Activated CD4-positive, alpha-beta T cell treated with anti-CD3 and anti-CD28 coated beads, Interleukin-2, amount 50 U/mL, for 24 hours (primary cell): ENCODE measurements at places on chromosomes 11 and 22.
A peak's percentile ranks its signal among the peaks of the same experiment; 100 is the strongest.

- DNase-seq, result no peak
Measured at GRCh38 chr11:1099519-1100355, 25.1 kb downstream of the MUC2 start.

- no peak for DNase-seq
Measured at GRCh38 chr11:3200388-3201111, 18.1 kb downstream of the MRGPRG start.

GRCh38 chr11:68432874-68433273 lies 27.7 kb upstream of the PPP6R3 start:
- no peak for DNase-seq

GRCh38 chr11:21810650-21811049 lies 382.2 kb upstream of the ANO5 start:
- DNase-seq, result no peak

DNA sequence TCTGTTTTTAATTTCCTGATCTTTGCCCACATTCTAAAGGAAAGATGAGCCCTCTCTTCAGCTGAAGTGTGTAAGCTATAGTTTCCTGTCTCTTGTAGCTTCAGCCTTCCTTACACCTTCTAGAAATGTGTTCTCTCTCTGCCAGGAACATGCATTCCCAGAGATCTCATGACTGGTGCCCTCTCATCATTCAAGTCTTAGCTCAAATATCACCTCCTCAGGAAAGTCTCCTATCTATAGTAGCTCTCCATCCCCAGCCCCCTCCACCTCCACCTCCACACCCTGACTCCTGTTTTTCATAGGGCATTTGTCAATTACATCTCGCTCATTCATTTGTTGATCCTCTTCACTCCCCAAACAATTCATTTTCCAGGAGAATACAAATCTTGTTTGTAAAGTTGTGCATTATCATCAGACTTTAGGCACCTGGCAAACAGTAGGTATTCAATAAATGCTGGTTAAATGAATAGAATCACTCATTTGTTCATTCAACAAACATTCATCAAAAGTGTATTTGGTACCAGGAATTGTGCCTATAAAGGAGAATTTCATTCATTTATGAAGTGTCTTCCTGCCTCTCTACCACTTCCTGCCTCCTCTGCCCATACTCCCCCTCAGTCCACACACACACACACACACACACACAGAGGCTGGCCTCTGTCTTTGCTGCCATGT lies 160.3 kb downstream of the BBOX1 start:
- DNase-seq, result no peak

DNA sequence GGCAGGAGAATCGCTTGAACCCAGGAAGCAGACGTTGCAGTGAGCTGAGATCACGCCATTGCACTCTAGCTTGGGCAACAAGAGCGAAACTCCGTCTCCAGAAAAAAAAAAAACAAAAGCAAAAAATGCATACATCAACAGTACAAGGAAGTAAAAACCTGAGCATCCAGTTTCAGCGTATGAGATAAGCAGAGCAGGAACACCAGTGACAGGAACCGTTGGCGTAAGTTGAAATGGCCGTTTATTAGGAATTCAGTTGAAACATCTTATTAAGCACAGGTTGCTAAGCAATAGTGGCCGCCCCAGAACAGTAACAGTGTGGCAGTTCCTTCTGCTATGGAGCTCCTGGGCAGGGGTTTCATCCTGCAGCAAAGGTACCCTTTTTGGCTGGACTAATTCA lies 4.0 kb upstream of the L3MBTL2 start:
- DNase-seq, result no peak

- peak; percentile 39 for DNase-seq
Measured at GRCh38 chr22:46777609-46777970, 15.1 kb downstream of the TBC1D22A start.

GRCh38 chr11:111438168-111438567 lies 59.1 kb upstream of the POU2AF1 start:
- no peak for DNase-seq

- DNase-seq, result no peak
Measured at GRCh38 chr11:2321311-2321683, 19.5 kb downstream of the TSPAN32 start.

GRCh38 chr11:82989628-82990404 lies 81.9 kb downstream of the RAB30 start:
- no peak for DNase-seq

DNA sequence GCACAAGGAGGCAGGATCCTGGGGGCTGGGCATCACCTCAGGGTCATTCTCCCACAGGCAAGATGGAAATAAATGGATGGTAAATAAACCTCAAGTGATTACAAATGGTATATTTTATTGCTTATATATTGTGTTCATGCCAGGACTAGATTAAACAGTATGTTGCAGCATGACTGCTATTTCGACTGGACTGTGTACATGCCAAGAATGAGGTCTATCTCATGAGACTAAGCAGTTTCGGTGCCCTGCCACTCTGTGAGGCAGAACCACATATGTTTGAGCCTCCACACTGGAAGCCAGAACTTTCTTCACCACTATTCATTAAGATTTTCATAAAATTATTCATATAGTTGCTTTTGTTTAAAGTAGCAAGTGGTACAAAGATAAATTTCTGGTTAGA lies 140.2 kb downstream of the DDX10 start:
- DNase-seq, result no peak

DNA sequence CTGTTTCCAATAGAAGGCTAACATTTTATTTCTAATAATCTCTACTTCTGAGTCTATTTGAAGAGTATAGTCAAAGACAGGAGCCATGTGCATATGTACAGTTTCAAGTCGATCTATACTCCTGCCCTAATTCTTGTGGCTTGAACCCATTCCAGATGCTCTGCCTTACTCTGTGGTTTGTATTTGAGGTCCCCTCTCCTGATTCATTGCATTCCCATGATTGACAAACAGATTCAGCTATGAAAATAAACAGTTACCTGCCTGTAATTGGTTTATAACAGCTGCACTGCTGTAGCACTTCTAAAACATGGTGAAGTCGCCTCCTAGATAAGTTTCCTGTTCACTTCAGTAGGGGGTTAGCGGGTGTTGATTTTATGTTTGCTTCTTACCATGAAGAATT lies 138.7 kb downstream of the SOX6 start:
- DNase-seq, result no peak

DNA sequence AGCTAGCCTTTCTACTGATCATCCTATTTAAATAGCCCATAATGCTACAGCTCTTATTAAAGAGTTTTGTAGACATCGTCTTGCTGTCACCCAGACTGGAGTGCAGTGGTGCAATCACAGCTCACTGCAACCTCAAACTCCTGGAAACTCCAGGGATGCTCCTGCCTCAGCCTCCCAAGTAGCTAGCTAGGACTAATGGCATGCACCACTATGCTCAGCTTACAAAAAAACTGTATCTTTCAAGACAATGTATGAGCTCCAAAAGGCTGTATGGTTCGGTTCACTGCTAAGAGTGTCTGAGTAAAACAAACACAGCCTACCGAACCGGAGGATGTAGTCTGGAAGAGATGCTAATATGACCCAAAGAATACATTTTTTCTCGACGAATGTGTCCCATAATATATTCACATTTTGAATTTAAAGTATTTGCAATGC lies 2.6 kb downstream of the TAF1D start:
- no peak for DNase-seq

- DNase-seq, result no peak
Measured at GRCh38 chr11:124294687-124295086, 19.1 kb downstream of the OR8D1 start.

- no peak for DNase-seq
Measured at GRCh38 chr11:36002196-36002595, 58.3 kb downstream of the LDLRAD3 start.

DNA sequence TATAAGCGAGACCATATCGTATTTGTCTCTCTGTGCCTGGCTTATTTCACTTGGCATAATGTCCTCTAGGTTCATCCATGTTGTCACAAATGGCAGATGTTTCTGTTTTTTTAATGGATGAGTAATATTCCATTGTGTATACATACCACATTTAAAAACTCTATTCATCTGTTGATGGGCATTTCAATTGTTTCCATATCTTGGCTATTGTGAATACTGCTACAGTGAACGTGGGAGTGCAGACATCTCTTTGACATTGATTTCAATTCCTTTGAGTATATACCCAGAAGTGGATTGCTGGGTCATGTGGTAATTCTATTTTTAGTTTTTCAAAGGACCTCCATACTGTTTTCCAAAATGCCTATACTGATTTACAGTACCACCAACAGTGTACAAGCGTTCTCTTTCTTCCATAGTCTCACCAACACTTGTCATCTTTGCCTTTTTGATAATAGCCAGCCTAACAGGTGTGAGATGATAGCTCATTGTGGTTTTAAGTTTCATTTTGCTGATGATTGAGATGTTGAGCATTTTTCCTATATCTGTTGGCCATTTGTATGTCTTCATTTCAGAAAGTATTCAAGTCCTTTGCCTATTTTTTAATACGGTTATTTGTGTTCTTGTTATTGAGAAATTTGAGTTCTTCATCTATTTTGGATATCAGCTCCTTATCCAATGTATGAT lies 194.7 kb upstream of the E2F8 start:
- no peak for DNase-seq

- no peak for DNase-seq
Measured at GRCh38 chr11:78022397-78023396, at the start of gene KCTD14. KCTD14 (minus strand) TSS chr11:78023276; CDS start chr11:78023249, 27 bp downstream.

DNA sequence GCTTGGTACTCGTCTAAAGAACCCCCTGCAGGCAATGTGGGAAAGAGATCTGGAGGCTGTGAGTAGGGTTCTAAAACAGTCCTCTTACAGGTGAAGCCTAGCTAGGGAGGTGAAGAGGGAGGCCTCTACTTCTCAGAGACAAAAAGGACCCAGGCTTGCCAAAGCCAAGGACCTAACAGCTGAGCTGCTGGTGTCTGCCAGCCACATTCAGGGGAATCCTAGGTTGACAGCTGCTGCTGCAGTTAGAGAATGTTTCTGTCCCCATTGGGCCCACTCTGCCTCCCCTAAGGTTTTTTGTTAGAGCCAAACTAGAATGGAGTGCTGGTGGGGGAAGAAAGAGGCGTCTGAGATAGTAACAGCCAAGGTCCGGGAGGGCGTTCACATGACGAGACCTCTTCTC lies 26.6 kb upstream of the TLCD5 start:
- DNase-seq, result no peak

DNA sequence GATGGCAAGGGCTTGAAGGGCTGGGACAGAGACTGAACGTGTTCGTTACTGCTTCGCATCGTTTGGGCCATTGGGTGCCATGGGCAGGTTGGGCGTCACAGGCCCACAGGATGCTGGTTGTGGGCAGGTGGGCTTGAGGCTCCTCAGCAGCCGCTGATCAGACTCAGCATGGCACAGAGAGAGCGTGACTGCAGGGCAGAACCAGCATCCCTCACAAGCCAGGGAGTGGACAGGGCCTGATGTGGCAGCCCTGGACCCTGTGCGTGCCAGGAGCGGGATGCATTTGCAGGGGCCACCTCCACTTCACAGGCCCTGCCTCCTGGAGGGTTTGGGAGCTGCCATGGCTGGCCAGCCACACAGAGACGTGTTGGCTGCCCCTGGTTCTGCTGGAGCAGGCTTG lies 1228.3 kb downstream of the BRD1 start:
- no peak for DNase-seq

- no peak for DNase-seq
Measured at GRCh38 chr11:92278791-92279433, 54.3 kb downstream of the FAT3 start.

GRCh38 chr11:27055065-27055682 lies 14.6 kb downstream of the BBOX1 start:
- no peak for DNase-seq

DNA sequence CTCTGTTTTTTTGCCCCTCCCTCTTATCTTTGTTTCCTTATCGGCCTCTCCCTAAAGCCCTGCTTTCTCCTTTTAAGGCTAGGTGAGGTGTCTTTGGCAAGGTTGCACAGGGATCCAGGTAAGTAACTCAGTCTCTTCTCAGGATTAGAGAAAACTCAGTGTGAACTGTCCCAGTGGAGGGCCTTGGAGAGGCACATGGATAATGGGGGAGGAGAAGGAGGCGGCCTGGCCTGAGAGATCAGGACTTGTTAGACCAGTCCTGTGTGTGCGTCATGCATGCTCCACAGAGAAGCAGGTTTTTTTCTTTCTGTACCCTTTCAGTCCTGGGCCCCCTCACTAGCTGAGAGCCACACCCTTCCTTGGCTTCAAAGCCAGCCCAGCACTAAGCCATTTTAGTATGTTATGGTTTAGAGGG lies 19.9 kb downstream of the CTNND1 start:
- no peak for DNase-seq

GRCh38 chr22:48886604-48887393 lies 940.9 kb downstream of the BRD1 start:
- DNase-seq, result no peak

- no peak for DNase-seq
Measured at GRCh38 chr22:46578824-46579561, 41.2 kb upstream of the GRAMD4 start.

- no peak for DNase-seq
Measured at GRCh38 chr11:119794141-119794665, 65.2 kb upstream of the NECTIN1 start.
